Body of pancreas (tissue), 4 donors: ENCODE measurements at places on chromosomes 3 and 15. TPM values are rescaled to one million over a fixed set of nuclear protein-coding genes. Genes with fewer than 3 reads are reported as not detected.

- no peak for DNase-seq
Observed at GRCh38 chr3:37257581-37257980, 83.2 kb upstream of the LRRFIP2 start.

CLDN18 gene
- 2.0 TPM for total RNA-seq

- DNase-seq: no peak
Observed at GRCh38 chr3:541062-541801, 344.7 kb downstream of the CHL1 start.

DNA sequence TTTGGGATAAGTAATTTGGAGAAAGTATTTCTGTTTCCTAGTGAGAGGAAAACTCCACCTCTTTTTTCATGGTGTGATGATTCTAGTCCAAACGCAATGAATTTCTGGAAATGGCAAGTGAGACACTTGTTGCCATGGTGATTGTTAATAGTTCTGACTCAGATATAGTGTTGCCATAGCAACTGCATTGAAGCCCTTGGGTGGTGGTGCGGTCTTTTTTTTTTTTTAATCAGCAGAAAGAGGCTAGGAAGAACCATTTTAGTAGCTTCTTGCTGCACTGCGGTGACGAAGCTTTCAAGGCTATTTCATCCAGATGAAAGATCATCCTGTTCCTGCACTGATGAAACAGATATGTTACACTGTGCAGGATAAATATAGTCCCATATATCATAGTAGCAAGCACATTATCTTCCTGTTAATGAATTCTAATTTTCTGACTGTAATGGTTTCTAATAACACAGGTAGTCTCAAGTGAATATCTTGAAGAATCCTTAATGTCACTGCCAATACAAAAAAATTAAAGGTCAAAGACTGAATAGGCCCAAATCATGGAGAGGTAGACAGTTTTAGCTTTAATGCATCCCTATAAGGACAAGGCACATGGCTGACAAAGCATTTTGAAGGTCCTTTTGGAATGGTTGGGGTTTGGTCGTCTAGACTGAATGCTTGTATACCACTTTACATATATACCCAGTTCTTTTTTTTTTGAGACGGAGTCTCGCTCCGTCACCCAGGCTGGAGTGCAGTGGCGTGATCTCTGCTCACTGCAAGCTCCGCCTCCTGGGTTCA, 125.1 kb upstream of the ZBTB20 start:
- DNase-seq: no peak
